PC-3 (cell line): ENCODE measurements at places on chromosomes 11 and 22. TPM values are rescaled to one million over a fixed set of nuclear protein-coding genes. Genes with fewer than 3 reads are reported as not detected.

SDHD gene
- total RNA-seq, result 139 and 184 TPM in 2 replicates

INS gene
- not detected in 2 replicates for total RNA-seq

FGF19 gene
- not detected in 2 replicates for total RNA-seq

P2RY2 gene
- 54.8 and 72.9 TPM in 2 replicates for total RNA-seq

MUC5AC gene
- total RNA-seq, result 0.11 and 0.35 TPM in 2 replicates
